ENCODE measurements at places on chromosomes 4 and X.

DNA sequence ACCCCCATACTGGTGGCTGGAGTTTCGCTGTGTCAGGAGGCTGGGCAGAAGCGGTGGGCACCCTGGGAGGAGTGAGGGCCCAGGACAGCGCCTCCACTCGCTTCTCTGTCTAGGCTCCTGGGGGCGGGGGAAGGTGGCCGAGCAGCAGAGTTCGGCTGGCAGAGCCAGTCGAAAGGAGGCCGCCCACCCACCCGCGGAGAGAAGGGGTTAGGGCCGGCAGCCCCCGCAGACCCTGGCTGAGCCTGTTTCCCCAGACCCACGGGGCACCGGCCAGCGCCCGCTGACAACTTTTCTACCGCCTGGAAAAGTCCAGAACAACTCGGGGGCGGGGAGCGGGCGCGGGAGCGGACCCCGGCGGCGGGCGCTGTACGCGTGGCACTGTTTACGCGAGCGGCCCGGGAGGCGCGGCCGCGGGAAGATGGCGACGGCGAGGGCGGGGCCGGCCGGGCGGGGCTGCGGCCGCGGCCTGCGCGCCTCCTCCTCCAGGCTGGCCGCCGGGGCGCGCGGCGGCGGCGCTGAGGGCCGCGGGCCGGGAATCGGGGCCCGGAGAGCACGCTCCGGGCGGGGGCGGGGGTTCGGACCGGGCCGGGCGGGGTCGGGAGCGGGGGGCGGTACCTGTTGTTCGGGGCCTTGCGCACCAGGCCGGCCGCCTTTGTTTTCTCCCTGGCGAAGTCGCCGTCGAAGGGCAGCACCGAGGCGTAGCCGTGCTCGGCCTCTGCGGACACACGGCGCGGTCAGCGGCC, 628 bp downstream of the MXD4 start:
- peak overlapping the region; percentile 61 for H3K4me3 ChIP-seq
- no peaks in the 10 kb centered on the region for H3K36me3 ChIP-seq
- no peaks in the 10 kb centered on the region for H3K27me3 ChIP-seq
- DNase-seq: no peak
- peaks cover 4% of the 10 kb centered on the region for H3K4me1 ChIP-seq
- H3K27ac ChIP-seq: peak overlapping the region; percentile 44

GRCh38 chr4:328729-329128, 8.9 kb upstream of the ZNF141 start:
- no peaks in the 10 kb centered on the region for H3K36me3 ChIP-seq
- H3K4me1 ChIP-seq: no peaks in the 10 kb centered on the region
- H3K27ac ChIP-seq: no peak overlapping the region
- DNase-seq: no peak
- no peak overlapping the region for H3K4me3 ChIP-seq

GRCh38 chr4:181821039-181822004, 421.9 kb upstream of the TENM3 start:
- DNase-seq: no peak
- H3K4me1 ChIP-seq: no peaks in the 10 kb centered on the region
- H3K27me3 ChIP-seq: no peaks in the 10 kb centered on the region
- no peak overlapping the region for H3K27ac ChIP-seq

DNA sequence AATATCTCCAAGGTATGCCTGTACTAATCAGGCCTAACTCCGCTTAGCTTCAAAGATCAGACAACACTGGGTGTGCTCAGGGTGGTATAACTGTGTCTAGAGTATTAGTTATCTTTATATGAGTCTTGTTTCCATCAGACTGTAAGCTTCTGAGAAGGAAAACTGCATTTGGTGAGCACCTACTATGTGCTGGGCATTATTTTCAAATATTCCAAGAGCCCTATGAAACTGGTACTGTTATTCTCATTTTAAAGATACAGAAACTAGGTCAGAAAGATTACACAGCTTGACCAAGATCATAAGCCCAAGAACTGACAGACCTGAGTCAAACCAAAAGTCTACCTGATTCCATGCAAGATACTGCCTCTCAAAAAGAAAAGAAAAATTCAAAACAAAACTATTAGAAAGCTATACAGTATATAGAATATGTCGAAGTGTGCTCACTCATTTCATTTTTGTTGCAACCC, 44.4 kb downstream of the LRBA start:
- no peak overlapping the region for H3K27ac ChIP-seq
- no peak overlapping the region for H3K4me3 ChIP-seq
- no peaks in the 10 kb centered on the region for H3K36me3 ChIP-seq
- no peaks in the 10 kb centered on the region for H3K27me3 ChIP-seq
- peaks cover 8% of the 10 kb centered on the region for H3K4me1 ChIP-seq

- H3K4me3 ChIP-seq: no peak overlapping the region
- H3K27ac ChIP-seq: no peak overlapping the region
- no peaks in the 10 kb centered on the region for H3K4me1 ChIP-seq
- no peaks in the 10 kb centered on the region for H3K36me3 ChIP-seq
These were observed 283.0 kb upstream of the GPC4 start for GRCh38 chrX:133698298-133698697.

DNA sequence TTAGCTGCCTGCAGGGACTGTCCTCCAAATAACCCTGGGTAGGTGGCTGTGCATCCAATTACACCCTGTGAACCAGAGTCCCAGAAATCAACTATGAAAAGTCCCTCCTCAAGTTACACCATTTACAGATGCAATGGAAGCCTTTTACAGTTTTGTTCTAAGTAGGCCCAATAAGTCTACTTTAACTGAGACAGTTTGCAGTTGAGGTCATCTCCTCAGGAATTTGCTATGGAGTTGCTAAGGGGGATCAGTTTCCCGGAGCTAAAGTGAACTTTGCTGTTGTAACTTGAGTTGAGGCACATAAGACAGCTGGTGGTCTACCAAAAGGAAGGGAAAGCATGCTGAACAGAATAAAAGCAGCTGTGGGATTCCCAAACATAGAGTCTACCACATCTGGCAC, 121.6 kb upstream of the STK26 start:
- DNase-seq: no peak
- H3K4me1 ChIP-seq: no peaks in the 10 kb centered on the region
- no peak overlapping the region for H3K27ac ChIP-seq
- no peaks in the 10 kb centered on the region for H3K36me3 ChIP-seq
- H3K27me3 ChIP-seq: peaks cover 5% of the 10 kb centered on the region

- DNase-seq: no peak
- no peaks in the 10 kb centered on the region for H3K36me3 ChIP-seq
- H3K4me3 ChIP-seq: no peak overlapping the region
- H3K27me3 ChIP-seq: no peaks in the 10 kb centered on the region
These were observed 188.0 kb upstream of the RBPJ start for GRCh38 chr4:26132858-26133257.

DNA sequence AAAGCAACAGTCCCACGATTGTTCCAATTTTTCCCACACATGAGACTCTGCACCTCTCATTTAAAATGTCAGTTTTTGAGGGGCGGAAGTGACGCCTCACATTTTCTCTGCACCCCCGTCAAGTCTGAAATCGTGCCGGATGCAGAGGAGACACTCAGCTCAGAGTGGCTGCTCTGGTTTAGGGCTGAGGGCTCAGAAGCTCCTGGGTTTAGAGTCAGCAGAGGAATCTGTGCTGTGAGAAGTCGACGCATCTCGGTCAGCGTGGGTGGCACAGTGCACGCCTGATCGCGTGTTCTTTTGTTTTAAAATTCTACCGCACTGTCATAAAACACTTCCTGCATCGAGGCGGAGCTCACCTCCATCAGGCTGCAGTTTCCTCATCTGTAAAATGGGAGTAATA, 116.7 kb upstream of the ADRA2C start:
- no peak for DNase-seq
- no peak overlapping the region for H3K27ac ChIP-seq
- no peaks in the 10 kb centered on the region for H3K36me3 ChIP-seq
